Activated CD8-positive, alpha-beta memory T cell treated with anti-CD3 and anti-CD28 coated beads, Interleukin-2, amount 50 U/mL, for 48 hours (primary cell): ENCODE measurements at places on chromosomes 7 and 10.

- DNase-seq: no peak
Measured at GRCh38 chr7:39838326-39838725, 111.7 kb upstream of the CDK13 start.

DNA sequence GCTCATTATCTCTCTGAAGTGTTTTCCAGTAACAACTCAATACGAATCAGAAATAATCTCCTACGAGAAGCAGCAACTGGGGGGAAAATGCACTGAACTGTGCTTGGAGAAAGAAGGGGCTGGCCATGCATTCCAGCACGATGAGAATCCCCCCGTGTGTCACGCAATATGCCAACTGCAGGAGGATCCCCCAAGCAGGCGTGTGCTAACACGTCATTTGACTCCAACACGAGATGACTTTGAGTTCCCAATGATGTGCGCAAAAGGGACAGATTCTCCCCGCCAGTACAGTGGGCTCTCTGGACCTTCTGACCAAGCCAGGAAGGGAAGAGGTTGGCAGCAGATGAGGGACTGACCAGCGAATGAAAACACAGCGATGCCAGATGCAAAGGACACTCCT lies 105.5 kb downstream of the KCNMA1 start:
- DNase-seq: no peak

DNA sequence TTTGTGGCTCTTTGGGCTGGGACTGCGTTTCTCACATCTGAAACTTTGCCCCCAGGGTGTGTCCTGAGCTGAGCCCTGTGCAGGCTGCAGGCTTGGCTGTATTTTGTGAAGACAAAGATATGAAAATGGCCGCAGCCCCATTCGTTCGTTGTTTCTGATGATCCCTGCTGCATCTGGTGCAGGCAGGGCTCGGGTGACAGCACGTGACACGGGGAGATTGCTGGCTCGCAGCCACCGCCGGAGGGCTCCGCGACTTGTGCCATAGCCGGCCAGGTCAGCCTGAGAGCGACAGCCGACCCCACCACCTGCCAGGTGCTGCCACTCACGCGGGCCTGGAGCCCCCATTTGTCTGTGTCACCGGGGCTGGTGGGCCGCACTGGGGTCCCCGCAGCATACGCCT lies 81.3 kb downstream of the ZRANB1 start:
- no peak for DNase-seq

GRCh38 chr10:101263150-101263752 lies 34.0 kb upstream of the LBX1 start:
- no peak for DNase-seq

GRCh38 chr10:71259815-71260501 lies 47.6 kb downstream of the UNC5B start:
- DNase-seq: no peak

DNA sequence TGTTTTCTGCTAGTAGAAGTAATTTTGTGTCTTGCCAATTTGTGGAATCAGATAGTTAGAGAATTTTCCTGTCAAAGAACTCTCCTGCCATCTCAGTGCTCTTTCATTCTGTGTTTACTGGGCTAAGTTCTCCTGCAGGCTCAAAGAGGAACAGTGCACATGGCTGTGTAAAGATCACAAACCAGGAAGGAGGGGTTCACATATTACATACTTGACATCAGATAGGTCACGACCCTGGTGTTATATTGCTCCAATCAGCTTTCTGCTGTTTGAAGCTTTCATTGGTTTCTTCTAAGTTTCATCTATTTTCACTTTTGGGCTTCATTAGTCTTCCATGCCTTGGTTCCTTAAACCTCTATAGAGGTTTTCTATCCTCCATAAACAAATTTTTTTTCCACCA lies 13.5 kb upstream of the ELMO1 start:
- no peak for DNase-seq

GRCh38 chr10:106816318-106817085 lies 348.0 kb downstream of the SORCS1 start:
- DNase-seq: no peak

GRCh38 chr7:6167587-6168476 lies 104.6 kb downstream of the CYTH3 start:
- no peak for DNase-seq

DNA sequence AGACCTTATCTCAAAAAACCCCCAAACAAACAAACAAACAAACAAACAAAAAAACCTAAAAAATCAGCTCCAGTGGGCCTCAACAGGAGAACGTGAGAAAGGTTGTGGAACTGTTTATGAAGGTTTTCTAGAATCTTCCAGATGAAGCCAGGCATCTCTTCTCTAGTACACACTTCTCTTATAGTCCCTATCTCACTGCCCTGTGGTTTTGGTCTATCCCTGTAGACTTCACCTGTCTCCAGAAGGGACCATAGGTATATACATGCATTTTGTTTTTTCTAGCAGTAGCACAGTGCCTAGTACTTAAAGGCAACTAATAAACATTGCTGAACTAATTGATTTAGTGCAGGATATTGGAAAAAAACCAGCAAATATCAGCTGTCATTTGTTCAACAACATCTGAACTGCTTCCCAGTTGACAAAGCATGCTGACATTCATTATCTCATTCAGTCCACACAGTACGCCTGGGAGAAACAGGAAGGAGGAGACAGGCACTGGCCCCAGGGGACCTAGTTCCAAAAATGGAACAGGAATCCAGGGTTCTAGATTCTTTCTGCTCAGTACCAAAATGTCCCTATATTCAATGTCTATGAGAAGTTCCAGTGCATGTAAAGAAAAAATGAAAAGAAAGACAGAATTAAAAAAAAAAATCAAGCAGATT lies 59.8 kb downstream of the C10orf67 start:
- DNase-seq: no peak

DNA sequence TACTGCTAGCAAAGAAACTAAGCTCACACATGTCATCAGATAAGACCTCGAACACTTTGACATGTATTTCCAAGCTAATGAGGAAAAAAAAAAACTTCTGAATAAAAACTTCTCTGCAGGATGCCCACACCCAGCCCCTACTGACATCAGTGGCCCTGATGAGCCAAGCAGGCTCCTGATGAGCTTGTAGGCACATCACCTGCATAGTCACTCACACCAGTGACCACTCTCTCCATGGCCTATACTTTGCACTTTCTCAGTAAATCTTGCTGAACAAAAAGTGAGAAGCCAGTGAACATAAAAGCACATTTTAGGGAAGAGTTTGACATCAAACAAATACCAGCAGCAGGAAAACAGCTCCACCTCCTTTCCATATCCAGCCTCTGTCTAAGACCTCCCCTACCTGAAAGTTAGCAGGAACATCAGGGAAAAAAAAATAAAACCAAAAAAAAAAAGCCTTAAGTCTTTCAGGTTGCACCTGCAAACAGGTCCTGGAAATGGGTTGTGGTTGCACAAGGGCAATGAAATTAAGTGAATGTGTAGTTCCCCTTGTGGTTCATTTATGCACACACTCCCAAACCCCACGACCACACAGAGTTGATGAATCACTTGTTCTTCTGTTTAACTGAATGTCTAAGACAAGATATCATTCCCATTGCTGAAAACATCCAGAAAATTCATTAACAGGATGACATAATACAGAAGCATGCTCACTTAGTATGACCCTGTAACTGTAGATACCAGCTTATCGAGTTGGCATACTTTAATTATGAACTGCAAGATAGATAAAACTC lies 205.2 kb upstream of the PDE1C start:
- DNase-seq: no peak

GRCh38 chr10:3484306-3485056 lies 300.5 kb downstream of the KLF6 start:
- no peak for DNase-seq

DNA sequence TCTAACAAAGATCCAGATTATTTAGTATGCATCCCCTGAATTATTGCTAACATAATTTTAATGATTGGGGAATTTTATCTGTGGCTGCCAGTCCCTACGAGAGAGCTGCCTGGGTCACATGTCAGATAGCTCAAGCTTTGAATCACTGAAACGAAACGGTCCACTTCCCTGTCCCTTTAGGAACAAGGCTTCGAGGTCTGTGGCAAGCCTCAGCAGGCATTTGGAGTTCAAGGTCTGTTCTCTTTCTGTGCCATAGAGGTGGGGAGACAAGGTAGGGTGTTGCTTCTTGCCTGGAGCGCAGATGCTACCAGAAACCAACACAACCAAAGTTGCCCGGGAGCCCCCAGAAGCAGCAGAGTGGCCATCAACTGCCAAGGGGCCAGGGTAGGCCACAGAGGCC lies 13.9 kb upstream of the SH2D4B start:
- no peak for DNase-seq

GRCh38 chr7:134613623-134614347 lies 32.9 kb upstream of the BPGM start:
- DNase-seq: no peak

DNA sequence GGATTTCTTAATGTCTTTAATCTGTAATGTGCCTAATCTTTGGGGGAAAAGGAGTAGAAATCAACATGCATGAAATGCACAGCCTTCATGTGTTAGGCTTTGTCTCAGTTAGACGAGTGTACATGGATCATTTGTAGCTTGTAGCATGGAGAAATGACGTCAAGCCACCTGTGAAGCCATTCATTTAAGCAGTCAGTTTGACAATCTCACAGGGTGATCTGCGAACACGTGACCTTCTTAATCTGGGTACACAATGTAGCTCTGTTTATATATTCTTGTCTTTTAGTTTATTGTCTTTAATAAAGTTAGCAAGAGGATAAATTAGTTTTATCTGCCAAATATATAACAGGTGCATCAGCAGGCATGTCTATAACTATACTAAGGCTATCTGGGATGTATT lies 351.9 kb upstream of the LRGUK start:
- no peak for DNase-seq

DNA sequence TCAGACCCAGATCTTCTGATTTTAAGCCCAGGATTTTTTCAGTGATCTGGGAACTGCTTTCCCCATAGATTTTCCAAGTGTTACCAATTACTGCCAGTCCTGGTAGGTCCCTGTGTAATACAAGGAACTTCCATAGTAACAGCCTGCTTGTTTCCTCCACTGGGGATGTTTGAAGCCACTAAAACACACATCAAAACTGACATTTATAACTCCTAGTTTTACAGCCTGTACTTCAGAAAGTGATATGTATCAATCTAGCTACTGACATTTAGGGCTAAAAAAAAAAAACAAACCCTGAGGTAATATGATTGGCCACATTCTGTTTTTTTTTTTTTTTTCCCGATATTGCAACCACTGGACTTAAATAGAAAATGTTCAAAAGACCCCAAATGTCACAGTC lies 166.9 kb upstream of the SP4 start:
- no peak for DNase-seq

DNA sequence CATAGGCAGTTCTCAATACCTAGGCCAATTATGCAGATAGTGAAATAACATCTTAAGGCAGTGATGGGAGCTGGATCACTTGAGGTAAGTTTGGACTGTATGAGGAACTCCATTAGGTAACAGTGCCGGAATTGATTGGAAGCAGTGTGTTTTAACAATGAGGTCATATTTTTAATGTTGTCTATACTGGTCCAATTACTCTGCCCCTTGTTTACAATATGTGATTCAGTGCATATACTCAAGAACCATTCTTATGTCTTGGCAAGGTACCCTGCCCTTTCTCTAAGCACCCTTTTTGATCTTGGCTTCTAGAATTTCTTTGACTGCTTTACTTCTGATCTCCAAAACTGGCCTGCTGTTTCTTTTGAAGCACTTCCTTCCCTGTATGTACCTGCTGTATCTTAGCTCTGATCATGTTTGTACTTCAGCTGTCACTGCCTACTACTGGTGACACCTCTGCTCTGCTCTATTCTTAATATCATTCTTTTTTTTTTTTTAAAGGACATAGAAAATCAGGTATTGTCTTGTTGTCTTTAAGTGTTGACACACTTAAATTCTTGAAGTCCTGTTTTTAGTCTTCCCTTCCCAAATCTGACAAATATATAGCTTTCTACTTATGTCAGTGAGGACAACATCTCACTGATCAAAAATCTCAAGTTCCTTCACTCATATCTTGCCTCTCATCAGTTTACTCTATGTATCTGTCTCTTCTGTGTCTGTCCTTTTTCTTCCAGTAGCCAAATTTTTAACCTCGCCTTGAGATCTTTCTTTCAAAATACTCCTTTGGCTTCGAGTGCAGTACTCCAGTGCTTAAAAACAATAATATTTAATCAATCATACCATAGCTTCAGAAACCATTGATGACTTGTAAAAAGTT lies 46.4 kb upstream of the RPA3 start:
- DNase-seq: no peak
